ENCODE measurements at places on chromosomes 4 and X.

DNA sequence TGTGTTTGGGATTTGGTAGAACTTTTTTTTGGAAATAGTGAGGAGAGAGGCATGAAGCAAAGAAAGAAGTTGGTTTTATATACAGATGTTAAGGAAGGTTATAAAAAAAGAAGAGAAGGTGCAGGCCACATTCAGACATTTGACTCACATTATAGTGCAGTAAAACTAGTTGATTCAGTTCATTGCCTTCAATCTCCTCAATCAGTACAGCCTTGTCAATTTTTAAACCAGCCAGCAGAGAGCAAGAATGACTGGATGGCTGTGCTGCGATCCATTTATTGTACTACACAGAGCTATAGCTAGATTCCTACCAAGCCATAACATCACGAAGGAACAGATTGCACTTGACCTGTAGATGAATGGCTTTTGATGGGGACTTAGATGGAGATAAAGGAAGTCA is 79.7 kb upstream of the LSM6 start:
- DNase-seq, result no peak

DNA sequence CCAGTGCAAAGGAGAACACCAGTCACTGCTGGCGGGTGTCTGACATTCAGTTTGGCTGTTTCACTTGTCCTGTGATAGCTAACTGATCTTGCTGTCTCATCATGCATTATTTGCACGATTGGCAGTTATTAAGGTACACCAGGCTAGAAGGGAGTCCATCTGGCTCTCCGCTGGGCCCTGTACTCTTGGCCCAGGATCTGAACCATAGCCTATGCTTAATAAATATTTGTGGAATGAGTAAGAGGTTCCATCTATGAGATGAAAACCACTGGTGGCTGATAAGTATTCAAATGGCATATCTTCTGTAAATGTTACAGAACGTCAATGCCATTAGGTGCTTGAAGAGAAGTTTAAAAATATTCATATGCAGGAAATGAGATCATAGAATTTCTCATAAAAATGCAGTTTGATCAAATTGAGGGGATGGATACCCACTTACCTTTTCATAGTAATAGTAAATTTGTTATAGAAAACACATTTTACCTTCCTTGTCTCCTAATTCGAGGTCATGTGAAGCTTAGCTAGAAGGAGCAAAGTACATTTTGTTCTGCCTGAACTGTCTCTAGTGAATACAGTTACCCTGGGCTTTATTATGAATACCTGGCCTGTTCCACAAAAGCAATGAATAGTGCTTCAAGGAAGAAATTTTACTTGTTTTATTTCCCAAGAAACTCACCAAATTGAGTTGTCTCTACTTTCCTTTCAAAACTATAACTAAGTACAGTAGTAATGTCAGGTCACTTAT is 213.5 kb downstream of the CBR4 start:
- DNase-seq, result no peak

- DNase-seq, result no peak
Observed at GRCh38 chr4:10728016-10728415, 43.4 kb upstream of the CLNK start.

- no peak for DNase-seq
Observed at GRCh38 chrX:119240356-119240755, 4.3 kb downstream of the PGRMC1 start.

GRCh38 chr4:1115528-1116293 is 2.3 kb upstream of the RNF212 start:
- DNase-seq, result no peak

DNA sequence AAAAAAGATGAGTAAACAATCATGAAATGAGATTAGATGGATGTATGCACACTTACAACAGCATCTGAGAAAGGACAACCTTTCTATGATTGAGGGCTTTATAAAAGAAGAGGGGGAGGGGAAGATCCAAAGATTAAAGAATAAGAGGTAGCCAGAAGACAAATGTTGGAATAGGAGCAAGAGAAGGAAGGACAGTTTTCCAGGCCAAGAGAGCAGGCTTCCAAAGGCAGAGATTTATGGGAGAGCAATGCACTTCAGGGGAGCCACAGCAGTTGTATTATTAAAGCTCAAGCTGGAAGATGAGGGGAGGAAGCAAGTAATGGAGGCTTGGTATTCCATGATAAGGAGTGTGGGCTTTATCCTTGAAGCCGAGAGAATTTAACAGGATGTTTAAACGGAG is 110.3 kb upstream of the PTPN13 start:
- no peak for DNase-seq

GRCh38 chr4:871484-871883 is 45.6 kb upstream of the CPLX1 start:
- no peak for DNase-seq

GRCh38 chr4:69322055-69322454 is 41.8 kb downstream of the UGT2B28 start:
- peak; percentile 65 for DNase-seq

DNA sequence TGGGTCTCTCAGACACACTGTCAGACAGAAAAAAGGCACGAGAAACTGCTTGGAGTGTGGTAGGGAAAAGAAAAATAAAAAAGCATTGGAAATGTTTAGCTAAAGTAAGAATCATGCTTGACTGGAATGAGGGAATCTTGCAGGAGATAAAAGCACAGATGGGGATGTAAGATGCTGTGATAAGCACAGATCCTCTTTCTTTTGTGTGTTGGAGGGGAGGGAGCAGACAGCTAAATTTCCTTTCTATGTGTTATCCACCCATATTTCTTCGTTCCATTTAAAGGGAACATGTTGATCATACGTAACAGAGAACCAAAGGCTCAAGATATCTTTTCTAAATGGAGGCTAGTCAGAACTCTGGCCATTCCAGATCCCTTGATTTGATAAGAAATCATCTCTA is 614.0 kb upstream of the LCORL start:
- DNase-seq, result no peak

DNA sequence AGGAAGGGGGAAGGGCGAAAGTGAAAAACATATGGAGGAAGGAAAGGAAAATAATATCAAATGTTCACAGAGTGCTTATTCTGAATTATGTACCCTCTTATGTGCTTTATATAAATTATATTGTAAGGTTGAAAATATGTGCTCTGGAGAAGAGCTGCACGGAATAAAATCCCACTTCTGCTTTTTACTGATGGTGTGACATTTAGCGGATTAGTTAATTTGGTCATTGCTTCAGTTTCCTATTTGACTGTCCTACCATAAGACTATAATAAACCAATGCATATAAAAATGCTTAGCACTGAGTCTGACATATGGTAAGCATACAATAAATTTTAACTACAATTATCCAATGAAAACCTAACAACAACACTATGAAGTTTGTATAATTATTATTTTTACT is 86.2 kb downstream of the NPFFR2 start:
- no peak for DNase-seq

DNA sequence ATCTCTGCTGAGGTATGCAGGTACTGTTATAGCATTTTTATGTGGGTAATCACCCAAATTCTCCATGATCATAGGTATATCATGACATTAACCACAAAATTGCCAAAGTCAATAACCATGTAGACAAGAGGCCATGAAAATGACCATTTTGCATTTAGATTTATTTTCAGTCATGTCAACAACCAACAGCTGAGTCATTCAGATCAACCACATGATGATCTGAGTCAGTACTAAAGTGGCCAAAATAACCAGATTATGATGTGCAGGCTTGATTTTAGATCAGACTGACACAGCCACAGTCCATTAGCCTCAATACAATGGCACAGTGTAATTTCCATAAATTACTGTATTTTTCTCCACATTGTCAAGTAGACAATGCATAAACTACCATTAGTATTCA is 240.5 kb downstream of the GRIA3 start:
- no peak for DNase-seq

DNA sequence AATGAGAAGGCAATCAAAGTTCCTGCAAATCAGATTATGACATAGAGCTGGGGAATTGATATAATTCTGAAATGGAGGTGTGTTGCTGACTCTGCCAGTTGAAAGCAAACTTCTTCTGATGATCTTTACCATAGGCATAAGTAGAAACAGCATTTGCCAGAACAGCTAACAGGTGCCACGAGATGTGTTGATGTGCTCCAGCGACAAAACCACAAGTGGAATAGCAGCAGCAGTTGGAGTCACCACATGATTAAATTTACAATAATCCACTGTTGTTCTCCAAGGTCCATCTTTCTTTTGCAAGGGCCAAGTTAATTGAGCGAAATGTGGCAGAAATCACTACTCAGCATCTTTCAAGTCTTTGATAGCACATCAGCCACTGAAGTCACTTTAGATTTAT is 3.7 kb upstream of the OSTC start:
- DNase-seq, result no peak

GRCh38 chrX:13341491-13342101 is 21.7 kb upstream of the ATXN3L start:
- no peak for DNase-seq

GRCh38 chr4:76270244-76271175 is 19.0 kb downstream of the FAM47E start:
- no peak for DNase-seq

DNA sequence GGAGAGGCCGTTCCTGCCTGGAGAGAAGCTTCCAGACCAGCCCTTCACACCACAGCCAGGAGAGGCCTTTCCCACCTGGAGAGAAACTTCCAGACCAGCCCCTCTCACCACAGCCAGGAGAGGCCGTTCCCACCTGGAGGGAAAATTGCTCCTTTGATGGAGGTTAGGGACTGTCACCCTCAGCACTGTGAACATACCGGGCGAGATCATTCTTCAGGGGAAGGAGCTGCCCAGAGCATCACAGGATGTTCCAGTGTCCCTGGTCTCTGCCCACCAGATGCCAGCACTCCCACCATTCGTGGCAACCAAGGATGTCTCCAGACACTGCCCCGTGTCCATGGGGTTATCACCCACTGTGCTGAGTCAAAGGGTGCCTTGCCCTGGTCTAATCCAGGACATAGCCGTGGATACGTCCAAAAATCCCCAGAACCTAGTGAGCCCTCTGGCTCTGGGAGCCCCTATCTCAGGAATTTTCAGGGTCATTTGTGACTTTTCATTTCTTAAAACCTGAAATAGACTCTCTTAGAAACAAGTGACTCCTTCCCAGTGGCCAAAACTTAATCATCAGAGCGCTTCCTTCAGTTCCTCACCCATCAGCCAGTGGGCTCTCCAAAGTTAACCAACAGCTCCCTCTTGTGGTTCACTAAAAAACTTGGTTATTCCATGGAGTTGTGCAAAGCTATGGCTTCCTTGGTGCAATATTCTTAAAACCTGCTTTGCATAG is 80.2 kb downstream of the CRMP1 start:
- DNase-seq, result peak; percentile 56

- no peak for DNase-seq
Observed at GRCh38 chrX:87805829-87806490, 288.4 kb downstream of the KLHL4 start.

DNA sequence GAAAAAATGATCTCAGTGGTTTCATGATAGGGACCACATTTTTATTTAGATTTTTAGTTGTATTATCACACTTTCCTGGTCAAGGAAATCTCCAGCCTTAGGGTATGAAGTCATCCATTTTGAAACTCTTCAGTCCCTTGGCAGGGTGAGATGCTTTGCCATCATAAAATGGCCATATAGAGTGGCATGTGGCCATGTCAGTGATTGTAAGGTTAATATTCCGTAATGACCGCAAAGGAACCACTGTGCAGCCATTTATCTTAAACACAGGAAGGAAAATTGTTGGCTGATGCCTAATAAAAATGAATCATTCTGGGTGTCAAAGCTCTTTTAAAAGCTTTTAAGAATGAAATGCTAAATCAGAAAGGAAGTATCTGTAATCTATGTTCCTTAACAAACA is 35.6 kb downstream of the COMMD8 start:
- DNase-seq, result no peak

GRCh38 chr4:130043732-130044160 is 947.8 kb downstream of the C4orf33 start:
- no peak for DNase-seq

DNA sequence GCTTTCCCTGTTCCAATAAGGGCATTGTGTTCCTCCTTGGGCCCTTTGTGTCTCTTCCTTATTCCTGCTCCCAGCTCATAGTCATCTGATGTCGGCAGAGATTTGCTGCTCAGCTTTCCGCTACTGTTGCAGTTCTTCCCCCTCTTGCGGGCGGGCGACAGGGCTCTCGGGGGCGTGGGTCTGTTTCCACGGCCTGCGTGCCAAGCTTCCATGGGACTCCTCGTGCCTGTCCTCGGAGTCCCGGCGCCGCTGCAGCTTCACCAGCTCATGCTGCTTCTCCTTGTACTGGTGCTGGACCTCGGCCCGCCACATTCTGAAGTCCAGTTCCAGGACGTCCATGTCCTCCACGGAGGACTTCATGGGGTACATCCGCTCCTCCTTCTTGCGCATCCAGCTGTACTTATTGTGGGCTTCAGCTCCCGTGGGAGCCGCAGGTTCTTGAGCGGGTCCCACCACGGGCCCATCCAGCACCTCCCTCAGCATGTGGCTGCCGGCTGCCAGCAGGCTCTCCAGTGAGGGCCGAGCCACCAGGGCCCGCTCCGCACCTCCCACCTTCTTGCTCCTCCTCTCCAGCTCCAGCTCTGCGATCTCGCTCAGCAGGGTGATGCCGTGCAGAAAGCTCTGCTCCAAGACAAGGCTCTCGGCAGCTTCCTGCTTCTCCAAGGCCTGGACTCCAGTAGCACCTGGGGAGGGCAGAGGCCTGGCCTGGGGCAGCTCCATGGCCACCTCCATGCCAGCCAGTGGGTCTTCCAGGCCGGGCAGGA is 74.1 kb upstream of the UCP1 start:
- no peak for DNase-seq

GRCh38 chr4:11451716-11452115 is 23.0 kb upstream of the HS3ST1 start:
- DNase-seq, result no peak

- DNase-seq, result no peak
Observed at GRCh38 chrX:67546496-67547423, 2.9 kb downstream of the AR start.

DNA sequence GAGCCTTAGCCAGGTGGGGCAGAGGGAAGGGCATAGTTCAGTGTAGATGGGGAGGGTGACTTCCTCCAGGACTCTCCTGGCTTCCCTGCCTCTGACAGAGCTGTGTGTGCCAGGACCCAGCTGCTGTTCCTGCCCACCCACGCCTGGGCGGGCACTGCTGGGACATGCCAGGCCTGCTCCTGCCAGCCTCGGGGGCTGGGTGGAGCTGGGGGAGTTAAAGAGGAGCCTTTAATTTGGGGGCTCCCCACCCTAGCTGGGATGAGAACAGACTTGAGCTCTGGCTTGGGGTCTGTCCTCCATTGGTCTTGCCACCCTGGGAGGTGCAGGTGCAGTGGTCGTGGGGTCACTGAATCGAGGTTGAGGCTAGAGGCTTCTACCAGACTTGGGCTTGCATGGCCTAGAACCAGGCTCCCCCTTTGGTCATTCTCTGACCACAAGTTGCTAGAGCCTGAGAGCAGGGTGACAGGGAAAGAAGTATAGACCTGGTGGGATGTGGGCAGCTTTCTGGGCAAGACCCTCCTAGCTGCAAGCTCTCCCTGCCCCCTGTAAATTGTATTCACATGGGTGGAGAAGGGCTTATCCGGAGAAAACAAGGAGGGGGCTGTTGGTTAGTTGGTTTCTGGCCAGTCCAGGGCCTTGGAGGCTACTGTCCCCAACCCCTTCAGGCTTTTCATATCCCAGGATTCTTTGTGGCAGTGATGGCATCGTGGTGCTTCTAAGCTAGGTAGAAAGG is 5.7 kb downstream of the EFNB1 start:
- DNase-seq, result no peak

Measured in MM.1S (cell line).